Renal cortical epithelial cell (primary cell): ENCODE measurements at places on chromosomes 6 and 20. TPM values are rescaled to one million over a fixed set of nuclear protein-coding genes. Genes with fewer than 3 reads are reported as not detected.

OPRM1 gene
- not detected in 2 replicates for total RNA-seq

DNA sequence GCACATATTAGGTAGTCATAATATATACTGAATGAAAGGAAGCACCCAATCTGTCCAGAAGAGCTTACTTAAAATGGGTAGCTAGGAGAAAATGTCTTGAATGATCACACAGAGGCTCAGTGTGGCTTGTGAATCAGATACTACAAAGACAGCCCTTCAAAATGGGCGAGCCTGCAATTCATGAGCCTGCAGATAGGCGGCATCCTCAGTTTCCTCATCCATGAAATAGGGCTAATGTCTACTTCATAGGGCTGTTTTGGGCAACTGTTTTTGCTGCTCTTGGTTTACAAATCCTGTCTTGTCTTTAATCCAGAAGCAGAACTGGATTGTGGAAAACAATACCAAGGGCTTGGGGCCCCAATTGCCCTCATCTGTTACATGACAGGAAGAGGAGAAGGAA is 129.3 kb upstream of the KCNK16 start:
- no peak for DNase-seq

DNA sequence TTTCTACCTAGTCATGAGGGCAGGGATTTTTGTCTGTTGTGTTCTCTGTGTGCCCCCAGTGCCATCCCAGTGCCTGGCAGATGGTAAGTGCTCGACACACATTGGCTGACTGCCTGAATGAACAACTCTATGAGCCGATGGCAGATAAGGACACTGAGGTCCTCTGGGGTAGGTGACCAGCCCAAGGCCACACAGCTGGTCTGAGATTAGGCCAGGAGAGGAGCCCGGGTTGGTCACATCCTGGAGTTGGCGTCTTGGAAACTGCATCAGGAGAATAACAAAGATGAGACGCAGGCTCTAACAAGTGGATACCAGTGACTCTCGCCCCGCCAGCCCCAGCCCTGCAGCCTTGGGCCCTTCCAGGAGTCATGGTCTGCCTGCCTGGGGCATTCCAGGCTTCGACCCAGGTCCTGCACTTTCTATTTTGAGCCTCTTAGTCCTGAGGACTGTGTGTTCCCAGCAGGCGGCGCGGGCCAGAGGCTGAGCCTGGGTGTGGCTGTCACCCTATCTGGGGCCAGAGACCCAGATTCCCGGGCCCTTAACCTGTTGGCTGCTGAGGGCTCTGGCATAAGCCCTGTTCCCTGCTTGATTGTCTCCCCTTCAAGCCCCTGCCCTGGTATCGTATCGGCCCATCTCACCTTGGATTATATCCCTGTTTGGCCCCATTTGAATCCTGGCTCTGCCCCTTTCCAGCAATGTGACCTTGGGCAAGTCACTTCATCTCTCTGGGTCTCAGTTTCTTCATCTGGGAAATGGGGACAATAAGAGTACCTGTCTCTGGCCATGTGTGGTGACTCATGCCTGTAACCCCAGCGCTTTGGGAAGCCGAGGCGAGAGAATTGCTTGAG is 88.3 kb downstream of the CEBPB start:
- DNase-seq: peak; percentile 43

RPN2 gene
- 180 and 272 TPM in 2 replicates for total RNA-seq

SLC22A2 gene
- total RNA-seq: 5.3 and 20.3 TPM in 2 replicates

DNA sequence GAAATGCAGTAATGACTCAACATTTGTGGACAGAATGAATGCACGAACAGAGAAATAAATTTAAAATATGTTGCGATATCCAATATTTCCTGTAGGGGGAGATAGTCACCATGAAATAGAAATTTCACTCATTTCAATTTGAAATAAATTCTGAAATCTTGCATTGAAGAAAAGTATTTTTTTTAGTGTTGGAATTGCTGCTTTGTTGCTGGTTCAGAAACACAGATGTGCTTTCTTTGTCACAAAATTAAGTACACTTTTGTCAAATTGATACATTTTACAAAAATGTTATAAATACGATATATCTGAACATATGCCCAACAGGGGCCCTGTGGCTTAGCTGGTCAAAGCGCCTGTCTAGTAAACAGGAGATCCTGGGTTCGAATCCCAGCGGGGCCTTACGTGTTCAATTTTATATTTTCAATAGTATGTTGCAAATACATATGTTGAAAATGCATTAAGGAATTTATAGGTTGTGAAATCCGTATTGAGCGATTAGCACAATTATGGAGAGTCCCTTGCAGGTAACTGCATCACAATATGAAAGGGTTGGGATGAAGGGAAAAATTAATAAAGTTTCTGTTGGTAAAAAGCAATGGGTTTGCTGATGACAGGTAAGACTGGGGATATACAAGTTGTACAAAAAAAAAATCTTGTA is 85.4 kb upstream of the PRSS16 start:
- peak; percentile 43 for DNase-seq

GRCh38 chr20:1888796-1889463 is 6.3 kb upstream of the SIRPA start:
- peak; percentile 65 for DNase-seq

SLC17A3 gene
- 5.6 and 30.0 TPM in 2 replicates for total RNA-seq

CLDN20 gene
- not detected in 2 replicates for total RNA-seq

DNA sequence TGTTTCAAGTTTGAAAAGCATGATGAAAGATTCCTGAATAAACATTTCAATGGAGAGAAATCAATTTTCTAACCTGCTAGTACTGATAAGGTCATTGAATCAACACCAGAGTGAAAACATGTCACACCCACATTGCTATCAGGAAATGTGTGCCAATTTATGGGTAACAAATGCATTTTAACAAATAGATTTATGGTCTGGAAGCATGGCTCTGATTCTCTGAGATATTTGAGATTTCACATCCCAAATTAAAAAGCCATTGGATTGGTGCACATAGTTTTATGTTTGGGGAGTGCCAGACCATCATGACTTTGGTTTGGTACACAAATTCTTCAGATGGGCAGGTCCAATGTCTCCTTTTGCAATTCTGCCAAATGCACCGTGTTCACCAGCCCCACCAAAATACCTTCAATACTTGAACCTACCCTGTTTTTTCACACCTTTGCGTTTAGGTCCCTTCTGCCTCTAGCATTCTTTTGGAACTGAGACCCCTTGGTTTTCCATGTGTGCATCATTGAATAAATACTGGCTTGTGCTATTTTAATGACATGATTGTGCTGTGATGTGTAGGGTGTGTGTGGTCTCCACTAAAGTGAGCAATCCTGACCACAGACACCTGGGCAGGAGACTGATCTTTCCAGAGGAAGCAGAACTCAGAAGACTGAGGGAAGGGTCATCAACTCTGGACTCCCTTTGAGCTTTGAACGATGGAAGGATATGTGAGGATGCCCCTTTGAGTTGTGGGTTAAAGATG is 20.4 kb downstream of the IL20RA start:
- peak; percentile 23 for DNase-seq

- DNase-seq: no peak
Measured at GRCh38 chr20:8583012-8583565, 451.0 kb downstream of the PLCB1 start.

KCNB1 gene
- total RNA-seq: under 0.01 and 0.30 TPM in 2 replicates

DNA sequence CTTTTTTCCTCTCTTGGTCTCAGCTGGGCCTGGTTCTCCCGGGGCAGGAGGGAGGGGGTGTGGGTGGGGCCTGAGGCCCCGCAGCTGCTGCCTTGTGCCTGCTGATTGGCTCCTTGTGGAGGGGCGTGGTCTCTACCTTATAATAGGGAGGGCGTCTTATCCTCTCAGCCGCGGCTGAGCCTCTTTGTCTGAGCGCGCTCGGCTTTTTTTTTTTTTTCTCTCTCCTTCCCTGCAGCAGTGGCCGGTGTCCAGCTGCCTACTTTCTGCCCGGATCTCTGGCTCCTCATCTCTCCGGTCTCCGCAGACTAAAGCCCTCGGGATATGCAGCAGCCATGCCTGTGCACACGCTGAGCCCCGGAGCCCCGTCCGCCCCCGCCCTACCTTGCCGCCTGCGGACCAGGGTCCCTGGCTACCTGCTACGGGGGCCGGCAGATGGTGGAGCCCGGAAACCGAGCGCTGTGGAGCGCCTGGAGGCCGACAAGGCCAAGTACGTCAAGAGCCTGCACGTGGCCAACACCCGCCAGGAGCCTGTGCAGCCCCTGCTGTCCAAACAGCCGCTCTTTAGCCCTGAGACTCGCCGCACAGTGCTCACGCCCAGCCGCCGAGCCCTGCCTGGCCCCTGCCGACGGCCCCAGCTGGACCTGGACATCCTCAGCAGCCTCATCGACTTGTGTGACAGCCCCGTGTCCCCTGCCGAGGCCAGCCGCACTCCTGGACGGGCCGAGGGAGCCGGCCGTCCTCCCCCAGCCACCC is 11.1 kb downstream of the FAM110A start:
- peak; percentile 87 for DNase-seq

SLC22A16 gene
- total RNA-seq: not detected in 2 replicates

GRCh38 chr6:106546691-106547414 is 82.4 kb downstream of the RTN4IP1 start:
- peak; percentile 93 for DNase-seq

CENPW gene
- total RNA-seq: 1.6 and 17.4 TPM in 2 replicates

DNA sequence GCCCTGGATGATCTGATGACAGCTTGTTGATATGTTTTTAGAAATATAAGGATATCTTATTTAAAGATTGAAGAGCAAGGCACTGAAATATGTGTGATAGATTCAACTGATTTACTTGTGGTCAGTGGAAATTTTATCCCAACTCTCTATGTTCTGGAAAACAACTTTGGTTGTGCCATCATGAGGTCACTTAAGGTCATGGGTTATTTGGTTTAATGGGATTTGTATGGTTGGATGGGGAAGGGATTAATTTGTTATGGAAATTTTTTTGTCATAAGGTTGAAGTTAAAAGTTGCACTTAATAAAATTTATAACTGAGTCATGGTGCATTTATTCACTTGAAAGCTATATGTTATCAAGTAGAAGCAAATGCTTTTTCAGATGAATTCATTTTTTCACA is 214.3 kb upstream of the LAMP5 start:
- peak; percentile 22 for DNase-seq

DNA sequence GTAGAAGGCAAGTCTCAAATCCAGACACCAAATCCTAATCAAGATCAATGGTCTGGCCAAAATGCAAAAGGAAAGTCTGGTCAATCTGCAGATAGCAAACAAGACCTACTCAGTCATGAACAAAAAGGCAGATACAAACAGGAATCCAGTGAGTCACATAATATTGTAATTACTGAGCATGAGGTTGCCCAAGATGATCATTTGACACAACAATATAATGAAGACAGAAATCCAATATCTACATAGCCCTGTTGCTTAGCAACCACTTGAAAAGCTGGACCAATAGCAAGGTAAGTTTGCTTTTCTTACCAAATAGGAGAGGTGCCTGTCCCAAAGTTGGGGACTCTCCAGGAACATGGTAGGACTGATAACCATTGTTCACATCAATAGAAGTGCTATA is 2.0 kb downstream of the SEMG2 start:
- DNase-seq: no peak

GRCh38 chr6:3231247-3232016 is 4.0 kb upstream of the TUBB2B start:
- DNase-seq: peak; percentile 78

DNA sequence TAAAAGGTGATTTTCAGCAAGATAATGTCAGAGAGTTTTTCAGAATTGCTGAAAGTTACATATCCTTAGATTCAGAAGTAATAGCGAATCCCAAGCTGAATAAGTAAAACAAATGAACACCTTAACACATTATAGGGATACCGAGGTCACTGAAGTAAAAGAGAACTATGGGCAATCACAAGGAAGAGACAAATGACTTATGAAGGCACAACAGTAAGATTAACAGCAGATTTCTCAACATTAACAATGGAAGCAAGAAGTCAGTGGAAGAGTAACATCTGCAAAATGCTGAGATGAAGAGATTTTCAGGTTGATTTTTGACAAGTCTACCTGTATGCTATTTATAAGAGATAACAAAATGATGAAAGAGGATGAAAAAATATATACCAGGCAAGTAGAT is 86.1 kb upstream of the EZR start:
- DNase-seq: peak; percentile 47

- DNase-seq: no peak
Measured at GRCh38 chr6:90186637-90187371, 109.8 kb downstream of the BACH2 start.

- no peak for DNase-seq
Measured at GRCh38 chr20:57332105-57333089, 2.8 kb downstream of the SPO11 start.

DNA sequence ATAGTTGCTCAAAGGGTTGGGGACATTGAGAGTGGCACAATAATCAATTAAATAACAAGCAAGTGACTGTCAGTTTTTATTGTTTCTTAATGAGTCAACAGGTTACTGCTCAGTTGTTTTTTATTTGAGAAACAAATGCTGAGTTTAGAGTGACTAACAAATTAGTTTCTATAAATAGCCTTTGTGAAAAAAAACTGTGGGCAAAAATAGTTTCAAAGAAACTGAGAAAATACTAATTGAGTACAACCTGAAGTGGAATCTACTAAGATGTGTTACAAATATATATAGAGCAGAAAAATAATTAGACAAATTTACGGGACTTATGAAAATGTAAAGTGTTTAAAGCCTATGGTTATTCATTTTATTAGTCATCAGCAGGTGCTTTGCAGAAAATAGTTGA is 22.3 kb downstream of the BEND6 start:
- DNase-seq: no peak

GRCh38 chr6:35356391-35356790 is 14.0 kb downstream of the PPARD start:
- no peak for DNase-seq

- DNase-seq: no peak
Measured at GRCh38 chr20:41392871-41393704, 26.5 kb upstream of the EMILIN3 start.

EPB41L1 gene
- 20.3 and 47.7 TPM in 2 replicates for total RNA-seq
